ENCODE measurements at places on chromosomes 5 and 9. TPM values are rescaled to one million over a fixed set of nuclear protein-coding genes. Genes with fewer than 3 reads are reported as not detected.

Gene NEUROG1
- not detected for total RNA-seq

- DNase-seq: no peak
Measured at GRCh38 chr9:114030364-114030763, 47.7 kb downstream of the AMBP start.

DNA sequence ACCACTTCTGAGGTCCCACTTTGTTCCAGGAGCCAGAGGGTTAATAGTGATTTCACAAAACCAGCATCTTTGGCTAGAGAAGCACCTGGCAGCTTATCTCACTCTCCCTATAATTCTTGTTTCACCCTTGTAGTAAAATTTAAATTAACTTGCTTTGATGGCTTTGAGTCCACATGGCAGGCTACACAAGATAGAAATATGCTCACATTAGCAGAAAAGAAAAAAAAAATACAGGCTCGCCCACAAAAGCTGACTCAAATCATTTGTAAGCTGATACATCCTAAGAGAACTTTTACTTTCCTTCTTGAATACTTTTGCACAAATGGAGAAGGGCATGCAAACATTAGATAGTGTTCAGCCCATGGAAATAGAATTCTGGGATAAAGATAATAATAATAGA is 36.2 kb downstream of the TNFSF15 start:
- no peak for DNase-seq

Gene LCN9
- total RNA-seq: not detected

- no peak for DNase-seq
Measured at GRCh38 chr5:102625468-102625867, 126.7 kb upstream of the SLCO6A1 start.
